ENCODE measurements at places on chromosomes 2 and 18.

DNA sequence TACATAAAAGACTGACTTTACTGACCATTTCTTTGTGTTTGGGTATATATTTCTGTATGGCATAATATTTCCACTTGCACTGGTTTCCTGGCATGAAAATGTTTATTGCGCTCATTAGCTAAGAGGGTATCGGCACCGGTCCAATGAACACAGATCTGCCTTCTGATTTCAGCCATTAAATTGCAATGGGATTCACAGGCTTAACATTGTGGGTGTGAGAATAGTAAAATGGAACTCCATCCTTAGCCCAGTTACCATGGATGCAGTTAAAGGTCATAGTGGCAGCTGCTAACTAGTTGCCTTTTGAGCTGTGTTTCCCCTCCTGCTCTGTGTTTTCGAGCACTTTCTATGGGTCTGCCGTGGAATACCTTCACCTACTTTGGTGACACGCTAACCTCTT, 352.6 kb upstream of the POU3F3 start:
- no peak for DNase-seq

DNA sequence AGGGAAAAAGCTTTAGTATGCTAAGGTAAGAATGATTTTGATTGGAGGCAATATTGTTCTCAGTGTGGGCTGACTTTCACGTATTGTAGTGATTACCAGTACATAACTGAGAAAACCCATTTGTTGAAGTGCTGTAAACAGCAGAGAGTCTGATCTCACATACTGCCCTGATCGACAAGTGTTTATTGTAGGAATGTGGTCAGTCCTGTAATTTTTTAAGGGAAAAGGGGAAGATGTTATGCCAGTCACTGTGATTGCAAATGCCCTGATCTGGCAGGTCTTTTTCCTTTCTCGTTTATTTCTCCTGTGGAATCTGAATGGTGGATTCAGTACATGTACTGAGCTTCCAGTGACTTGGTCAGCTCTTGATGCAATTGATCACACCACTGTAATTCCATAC, 11.5 kb downstream of the SPATS2L start:
- DNase-seq: no peak

DNA sequence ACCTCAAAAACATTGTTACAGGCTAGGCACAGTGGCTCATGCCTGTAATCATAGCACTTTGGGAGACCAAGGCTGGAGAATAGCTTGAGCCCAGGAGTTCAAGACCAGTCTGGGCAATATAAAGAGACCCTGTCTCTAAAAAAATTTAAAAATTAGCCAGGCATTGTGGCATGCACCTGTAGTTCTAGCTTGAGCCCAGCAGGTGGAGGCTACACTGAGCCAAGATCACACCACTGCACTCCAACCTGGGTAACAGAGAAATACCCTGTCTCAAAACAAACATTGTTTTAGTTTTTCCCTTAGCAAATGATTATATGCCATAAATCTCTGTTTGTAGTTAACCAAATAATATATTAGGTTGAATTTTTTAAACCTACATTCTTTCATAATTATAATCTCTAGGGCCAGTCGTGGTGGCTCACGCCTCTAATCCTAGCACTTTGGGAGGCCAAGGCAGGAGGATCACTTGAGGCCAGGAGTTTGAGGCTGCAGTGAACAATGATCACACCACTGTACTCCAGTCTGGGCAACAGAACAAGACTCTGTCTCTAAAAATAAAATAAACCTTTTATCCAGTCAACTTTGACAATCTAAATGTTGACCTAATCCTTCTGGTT, 13.3 kb upstream of the CYP20A1 start:
- peak; percentile 53 for DNase-seq

DNA sequence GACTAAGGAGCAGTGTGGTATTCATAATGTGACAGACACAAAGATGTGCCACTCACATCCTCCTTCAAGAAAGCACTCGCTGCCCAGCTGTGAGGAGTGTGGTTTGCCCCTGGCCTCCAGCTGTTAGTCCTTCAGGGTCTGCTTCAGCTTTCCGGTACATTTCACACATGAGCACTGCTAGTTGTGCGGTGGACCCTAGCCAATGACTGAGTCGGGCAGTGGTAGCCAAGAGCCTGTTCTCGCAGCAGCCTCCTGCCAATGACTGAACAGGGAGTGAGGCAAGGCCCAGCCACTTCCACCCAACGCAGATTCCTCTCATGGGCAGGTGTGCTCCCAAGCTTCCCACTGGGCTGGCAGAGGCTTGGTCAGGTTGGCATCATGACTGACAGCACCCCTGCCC, 254.3 kb downstream of the RBM43 start:
- no peak for DNase-seq

DNA sequence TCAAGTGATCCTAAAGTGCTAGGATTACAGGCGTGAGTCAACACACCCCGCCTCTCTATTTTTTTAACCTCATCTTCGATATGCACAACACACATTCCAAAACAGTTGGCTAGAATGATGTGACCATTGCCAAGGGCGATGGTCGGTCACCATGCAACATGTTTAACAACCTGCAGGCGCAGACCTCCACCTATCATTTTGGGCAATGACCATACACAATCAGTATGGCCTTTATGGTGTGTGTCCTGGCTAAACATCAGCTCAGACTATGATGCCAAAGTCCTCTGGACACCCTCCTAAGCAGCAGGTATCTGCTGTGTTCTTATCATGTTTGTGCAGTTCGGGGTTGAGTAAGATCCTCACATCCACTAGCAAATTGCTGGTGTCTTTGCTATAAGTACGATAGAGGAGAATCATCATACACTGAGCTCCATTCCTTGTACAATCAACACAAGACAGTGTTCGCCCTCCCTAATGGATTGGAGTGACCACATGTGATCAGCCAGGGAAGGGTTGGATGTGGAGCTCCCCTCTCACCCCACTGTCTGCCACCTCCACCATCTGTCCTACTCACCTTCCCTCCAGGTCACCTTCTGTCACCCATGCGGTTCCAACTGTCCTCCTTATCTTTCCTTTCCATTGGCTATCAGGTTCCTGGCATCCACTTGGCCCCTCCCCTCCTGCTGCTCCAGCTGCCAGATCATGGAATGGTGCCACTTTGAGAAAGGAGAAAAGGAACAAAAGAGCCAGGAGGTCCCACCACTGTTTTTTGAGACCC, 7.9 kb upstream of the RNF152 start:
- DNase-seq: no peak

- DNase-seq: no peak
Measured at GRCh38 chr2:233824373-233824772, 30.0 kb downstream of the HJURP start.

DNA sequence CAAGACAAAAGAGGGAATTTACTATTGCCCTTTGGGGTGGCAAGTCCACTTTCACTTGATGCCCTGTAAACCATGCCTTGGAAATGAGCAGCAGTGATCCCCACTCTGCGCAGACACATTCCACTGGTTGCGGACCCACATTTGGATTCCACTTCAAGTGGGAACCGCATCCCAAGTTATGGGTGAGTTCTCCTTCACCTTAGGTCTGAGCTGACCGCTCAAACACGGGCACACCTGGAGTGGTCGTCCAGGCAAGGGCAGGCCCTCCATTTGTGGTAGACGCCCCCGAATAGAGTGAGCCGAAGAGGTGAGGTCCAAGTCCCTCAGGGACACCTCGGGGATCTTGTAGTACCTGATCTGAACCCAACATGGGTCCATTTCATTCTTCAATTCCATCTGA, 9.8 kb upstream of the AGXT start:
- no peak for DNase-seq

- no peak for DNase-seq
Measured at GRCh38 chr2:152508446-152508845, 173.5 kb downstream of the FMNL2 start.
